MG63 (cell line): ENCODE measurements at places on chromosomes 1 and 21. TPM values are rescaled to one million over a fixed set of nuclear protein-coding genes. Genes with fewer than 3 reads are reported as not detected.

GRCh38 chr1:98992844-98993243, 11.8 kb downstream of the PLPPR5 start:
- no peak for DNase-seq

DNA sequence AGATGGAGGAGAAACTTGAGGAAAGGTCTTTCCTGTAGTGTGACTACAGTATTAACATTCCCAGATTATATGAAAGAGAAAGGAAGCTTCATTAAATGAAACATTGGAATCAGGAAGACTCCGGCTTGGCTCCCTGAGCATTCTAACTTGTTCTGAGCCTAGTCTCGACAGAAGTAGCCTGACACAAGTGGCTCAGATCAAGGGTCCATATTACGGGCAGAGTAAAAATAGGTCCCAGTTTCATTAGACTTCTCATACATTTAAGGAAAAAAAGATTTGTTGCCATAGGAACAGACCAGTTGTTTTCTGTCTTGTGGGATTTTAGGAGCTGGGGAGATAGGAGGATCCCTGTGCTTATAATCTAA, 12.8 kb downstream of the SMAP2 start:
- DNase-seq = no peak

PTPRF gene
- total RNA-seq = 28.5 and 33.0 TPM in 2 replicates

FRRS1 gene
- 4.1 and 7.8 TPM in 2 replicates for total RNA-seq

ACKR1 gene
- not detected in 2 replicates for total RNA-seq
